Astrocyte of the hippocampus (primary cell): ENCODE measurements at places on chromosomes 16 and 17.

GRCh38 chr17:66791347-66791746, 43.6 kb upstream of the CACNG5 start:
- DNase-seq: no peak

- no peak for DNase-seq
Observed at GRCh38 chr16:30677931-30678585, 19.8 kb downstream of the FBRS start.

GRCh38 chr17:21228111-21228510, 14.2 kb upstream of the TMEM11 start:
- no peak for DNase-seq

GRCh38 chr17:17701658-17702057, 20.4 kb downstream of the RAI1 start:
- no peak for DNase-seq

DNA sequence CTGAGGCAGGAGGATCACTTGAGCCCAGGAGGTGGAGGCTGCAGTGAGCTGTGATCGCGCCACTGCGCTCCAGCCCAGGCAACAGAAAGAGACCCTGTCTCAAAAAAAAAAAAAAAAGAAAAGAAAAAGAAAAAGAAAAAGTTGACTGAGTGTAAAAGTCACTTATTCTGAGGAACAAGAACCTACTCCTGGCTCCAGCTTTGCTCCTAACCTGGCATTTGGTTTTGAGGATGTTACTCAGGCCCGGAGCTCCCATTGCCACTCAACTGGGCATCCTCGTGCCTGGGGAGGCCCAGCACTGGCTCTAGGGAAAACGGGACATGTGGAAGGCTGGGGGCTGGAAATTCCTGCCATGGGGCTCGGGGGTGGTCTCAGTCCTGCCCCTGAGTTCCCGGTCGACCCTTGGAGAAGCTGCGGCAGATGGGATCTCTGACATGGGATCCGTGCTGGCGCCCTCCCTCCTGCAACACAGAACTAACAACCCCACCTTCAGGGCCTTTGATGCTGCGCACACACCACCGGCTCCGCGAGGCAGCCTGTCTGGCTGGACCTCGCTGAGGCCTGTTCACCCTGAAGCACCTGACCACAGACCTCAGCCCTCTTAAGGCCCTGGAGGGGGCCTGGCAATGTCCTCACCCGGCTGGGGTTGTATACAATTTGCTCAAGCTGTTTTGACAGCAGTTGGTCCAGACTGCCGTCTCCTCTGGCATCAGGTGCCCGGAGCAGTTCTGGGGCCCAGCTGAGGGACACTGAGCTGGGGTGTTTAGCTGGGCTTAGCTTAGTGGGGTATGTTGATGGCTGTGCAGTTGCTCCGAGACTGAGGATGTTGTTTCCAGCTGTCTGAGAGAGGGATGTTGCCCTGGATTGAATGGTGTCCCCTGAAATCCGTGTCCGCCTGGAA, 12.3 kb downstream of the CD7 start:
- no peak for DNase-seq

- DNase-seq: no peak
Observed at GRCh38 chr16:4702466-4702808, 9.1 kb downstream of the NUDT16L1 start.

DNA sequence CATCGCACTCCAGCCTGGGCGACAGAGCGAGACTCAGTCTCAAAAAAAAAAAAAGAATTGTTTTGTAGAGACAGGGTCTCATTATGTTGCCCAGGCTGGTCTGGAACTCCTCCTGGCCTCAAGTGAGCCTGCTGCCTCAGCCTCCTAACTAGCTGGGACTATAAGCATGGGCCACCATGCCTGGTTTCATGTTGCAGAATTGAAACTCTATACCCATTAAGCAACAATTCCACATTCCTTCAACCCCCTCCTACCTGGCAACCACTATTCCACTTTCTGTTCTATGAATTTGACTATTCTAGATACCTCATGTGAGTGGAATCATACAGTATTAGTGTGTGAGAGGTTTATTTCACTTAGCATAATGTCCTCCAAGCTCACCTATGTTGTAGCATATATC, 24.5 kb downstream of the RNF135 start:
- DNase-seq: no peak

- no peak for DNase-seq
Observed at GRCh38 chr16:11743308-11744074, 834 bp upstream of the TXNDC11 start.

GRCh38 chr17:4314179-4314578, 50.4 kb upstream of the ANKFY1 start:
- no peak for DNase-seq

GRCh38 chr17:49191409-49191916, 18.9 kb downstream of the GNGT2 start:
- no peak for DNase-seq
